ENCODE measurements at places on chromosomes 6 and 20. TPM values are rescaled to one million over a fixed set of nuclear protein-coding genes. Genes with fewer than 3 reads are reported as not detected.

The WFDC12 gene
- not detected for total RNA-seq

The KCNK16 gene
- not detected for total RNA-seq

The HEY2 gene
- total RNA-seq, result 1.5 TPM

The TMC2 gene
- 1.3 TPM for total RNA-seq

The EFCAB8 gene
- total RNA-seq, result not detected

The RRAGD gene
- total RNA-seq, result 55.9 TPM

The TRDN gene
- total RNA-seq, result not detected

The MLN gene
- not detected for total RNA-seq

The GLO1 gene
- 61.9 TPM for total RNA-seq

Data from subcutaneous adipose tissue (tissue), 4 donors.